ENCODE measurements at places on chromosomes 6 and 20.

- DNase-seq: no peak
Observed at GRCh38 chr6:144883915-144884314, 598.8 kb downstream of the UTRN start.

DNA sequence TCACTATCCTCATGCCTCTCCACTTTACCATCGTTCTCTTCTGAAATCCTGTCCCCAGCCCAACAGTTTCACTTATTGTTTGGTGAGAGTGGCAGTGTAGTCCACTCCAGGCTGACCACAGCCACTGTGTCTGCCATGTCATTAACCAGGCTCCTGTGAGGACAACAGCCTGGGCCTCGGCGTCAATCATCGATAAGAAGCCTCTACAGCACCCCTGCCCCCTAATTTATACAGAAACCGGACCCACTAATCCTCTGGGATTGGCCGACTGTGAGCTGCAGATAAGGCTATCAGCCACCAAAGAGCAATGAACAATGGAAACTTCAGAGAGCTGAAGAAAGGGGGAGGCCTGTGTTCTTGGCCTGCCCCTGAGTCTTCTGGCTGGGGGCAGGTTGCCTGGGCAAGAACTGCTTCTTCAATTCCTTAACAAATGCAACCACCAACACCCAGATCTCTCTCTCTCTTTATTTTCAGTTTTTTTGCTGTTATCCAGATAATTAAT lies 3.4 kb downstream of the EGFL8 start:
- DNase-seq: no peak

DNA sequence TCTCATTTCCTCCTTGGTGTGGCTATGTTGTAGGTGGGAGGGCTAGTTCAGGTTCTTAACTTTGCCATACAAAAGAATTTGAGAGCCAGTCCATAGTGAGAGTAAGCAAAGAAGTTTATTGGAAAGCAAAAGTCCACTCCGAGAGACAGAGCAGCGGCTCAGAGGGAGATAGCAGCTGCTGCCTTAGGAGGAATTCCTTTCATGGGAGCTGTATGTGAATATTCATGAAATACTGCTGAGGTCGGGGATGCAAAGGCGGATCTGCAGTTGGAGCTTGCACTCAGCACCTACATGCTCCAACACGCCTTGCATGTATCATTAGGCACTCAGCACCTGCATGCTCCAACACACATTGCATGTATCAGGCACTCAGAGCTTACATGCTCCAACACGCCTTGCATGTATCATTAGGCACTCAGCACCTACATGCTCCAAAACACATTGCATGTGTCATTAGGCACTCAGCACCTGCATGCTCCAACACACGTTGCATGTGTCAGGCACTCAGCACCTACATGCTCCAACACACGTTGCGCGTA lies 54.9 kb downstream of the CDH4 start:
- DNase-seq: no peak

DNA sequence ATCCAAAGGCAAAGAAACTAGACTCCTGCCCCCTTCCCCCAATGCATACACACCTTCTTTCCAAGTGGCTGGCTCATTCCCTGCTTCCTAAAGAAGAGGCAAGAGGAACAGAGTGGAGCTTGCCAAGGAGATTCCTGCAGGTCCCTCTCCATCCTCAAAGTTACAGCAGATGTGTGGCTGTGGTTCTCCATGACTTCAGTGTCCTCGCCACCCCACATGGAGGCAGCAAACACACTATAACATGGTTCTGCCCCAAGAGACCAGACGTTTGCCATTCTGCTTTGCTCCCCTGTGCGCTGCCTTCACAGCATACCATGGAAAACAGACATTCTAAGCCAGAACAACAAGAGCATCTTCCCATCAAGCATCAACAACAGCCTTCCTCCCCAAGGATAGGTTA lies 84.4 kb downstream of the BACH2 start:
- no peak for DNase-seq

DNA sequence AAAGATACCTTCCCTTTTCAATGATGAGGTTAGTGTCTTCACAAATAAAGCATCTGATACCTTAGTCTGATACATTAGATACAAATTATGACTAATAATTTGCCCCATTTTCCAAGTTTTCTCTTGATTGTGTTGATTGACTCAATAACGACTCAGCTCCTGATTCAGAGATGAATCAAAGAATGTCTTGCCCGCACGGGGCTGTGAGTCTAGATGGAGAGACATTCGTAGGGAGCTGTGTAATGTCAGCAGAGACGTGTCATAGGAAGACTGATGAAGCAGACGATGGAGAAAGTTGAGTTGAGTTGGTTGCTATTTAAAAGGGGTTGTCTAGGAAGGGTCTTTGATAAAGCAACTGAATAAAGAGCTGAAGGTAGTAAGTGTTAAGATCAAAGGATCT lies 78.2 kb downstream of the TSHZ2 start:
- DNase-seq: no peak

DNA sequence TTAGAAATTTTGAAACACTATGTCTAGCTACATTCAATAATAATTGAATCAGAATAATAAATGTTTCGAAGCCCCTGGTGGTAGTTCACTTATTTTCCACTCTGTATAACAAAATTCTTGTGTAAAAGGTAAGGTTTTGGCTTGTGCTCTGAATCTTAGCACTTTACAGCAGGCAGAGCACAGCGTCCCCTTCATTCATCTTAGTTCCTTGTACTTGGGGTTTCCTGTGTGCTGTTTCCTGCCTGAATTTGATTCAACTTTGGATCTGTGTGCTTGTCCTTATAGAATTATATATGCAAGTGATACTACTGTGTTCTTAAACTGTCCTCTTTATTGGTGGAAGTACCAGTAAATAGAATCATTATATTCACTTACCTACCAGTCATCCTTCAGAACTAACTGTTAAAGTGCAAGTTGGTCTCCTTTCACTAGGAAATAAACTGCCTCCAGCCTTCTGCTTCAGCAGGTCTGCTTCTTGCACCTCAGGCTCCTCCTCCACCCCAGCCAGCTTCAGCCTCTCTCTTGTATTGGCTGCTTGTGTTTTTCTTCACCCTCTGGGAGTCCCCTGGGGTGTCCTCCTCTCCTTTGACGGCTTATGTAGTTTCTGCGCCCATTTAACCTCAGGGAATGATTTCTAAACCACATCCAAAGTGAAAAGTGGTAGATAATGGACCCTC lies 28.8 kb upstream of the TULP4 start:
- DNase-seq: no peak

DNA sequence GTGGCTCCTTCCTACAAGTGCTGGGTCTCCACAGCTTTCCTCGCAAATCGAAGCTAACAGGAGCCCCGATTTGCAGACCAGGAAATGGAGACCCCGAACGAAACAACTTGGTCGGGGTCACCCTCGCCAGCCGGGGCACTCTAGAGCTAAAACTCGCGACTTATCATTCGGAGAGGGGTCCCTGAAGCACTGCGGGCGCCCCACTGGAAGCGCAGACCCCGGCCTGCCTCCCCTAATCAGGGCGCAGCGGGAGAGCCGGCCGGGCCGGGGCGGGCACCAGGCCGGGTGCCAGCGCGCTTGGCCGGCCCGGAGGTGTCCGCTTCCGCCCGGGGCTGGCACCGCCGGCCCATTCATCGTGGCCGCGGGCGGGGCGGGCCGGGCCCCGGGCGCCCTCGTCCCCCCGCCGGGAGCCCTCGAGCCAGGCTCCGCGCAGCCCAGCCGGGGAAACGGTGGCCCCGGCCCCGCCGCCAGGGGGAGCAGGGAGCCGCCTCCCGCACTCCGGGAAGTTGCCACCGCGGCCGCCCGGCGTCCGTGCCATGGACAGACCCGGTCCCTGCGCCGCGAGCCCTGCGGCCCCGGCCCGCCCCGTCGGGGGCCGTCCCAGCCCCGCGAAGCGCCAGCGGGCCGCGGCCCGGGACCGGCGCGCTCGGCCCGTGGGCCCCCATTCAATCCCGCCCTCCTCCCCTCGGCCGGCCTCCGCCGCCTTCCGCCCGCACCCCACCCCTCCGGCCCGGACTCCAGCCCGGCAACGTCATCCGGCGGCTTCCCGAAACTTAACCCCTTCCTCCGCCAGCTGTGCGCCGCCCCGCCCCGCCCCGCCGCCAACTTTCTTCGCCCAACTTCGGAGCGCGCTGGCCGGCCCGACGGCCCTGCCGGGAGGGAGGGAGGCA lies 961 bp downstream of the RRBP1 start:
- peak; percentile 56 for DNase-seq

DNA sequence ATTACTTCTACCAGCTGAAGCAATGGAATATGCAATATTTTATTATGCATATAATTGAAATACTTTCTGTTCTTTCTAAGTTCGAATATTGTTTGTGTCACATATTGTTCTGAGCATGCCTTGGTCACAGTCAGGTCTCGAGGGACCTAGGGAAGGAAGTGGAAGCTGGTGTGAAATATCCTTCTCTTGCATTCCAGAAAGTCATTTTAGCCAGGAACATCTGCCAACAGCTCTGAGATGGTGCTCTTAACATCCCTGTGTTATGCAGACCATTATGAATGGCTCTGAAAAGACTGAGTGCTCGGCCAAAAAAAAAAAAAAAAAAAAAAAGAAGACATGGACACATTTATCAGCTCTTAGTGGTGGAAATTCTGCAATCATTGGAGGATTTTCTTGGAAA lies 132.7 kb upstream of the JAG1 start:
- DNase-seq: no peak

DNA sequence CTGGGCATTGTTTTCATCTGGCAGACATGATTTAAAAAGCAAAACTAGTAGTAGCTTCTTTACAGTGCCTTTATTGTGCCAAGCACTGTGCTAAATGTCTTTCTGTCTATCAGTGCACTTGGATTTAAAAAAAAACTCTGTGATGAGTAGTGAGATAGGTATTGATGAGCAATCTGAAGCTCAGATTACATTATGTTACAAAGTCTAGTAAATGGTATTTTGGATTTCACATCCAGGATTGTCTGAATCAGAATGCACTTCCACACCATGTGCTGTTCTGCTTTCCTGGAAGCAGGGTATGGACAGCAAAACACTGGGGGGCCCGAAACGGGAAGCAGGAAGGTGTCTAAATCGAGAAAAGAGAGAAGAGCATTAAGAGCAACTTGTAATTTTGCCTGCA lies 103.4 kb upstream of the CCN2 start:
- DNase-seq: no peak

DNA sequence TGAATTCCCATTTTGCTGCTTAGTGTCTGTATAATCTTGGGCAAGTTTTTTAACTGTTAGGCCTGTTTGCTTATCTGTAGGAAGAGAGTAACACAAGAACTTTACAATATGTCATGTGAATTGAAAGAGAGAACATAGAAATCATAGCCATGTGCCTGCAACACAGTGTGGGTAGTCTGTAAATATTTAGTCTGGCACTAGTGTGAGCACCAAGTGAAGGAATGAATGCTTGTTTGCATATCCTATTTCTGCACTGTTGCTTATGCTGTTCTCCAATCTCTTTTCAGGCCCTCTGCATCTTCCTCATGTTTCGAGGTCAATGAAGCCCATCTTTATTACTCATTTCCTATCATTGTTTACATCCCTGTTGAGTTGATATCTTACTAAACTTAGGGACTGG lies 49.2 kb downstream of the CBFA2T2 start:
- DNase-seq: no peak

DNA sequence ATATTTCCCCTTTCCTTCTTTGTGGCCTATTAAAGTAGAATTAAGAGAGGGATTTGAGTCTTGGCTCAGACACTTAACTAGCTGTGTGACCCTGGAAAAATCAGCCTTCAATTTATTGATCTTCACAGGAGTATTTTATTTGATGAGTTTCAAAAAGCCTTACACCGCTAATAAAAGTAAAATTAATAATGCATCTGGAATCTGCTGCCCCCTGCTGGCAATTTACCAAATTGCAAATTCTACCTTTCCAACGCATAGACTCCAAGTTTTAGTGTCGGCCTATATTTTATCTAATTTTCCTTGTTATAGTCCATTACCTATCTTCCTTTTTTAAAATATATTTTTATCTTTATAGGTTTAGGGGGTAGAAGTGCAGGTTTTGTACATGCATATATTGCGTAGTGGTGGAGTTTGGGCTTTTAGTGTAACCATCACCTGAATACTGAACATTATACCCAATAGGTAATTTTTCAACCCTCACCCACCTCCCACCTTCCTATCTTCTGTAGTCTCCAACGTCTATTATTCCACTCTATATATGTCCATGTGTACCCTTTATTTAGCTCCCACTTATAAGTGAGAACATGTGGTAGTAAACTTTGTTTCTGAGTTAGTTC lies 46.3 kb downstream of the GOPC start:
- peak; percentile 46 for DNase-seq

- DNase-seq: no peak
Observed at GRCh38 chr6:123810948-123811347, 7.3 kb downstream of the NKAIN2 start.

- DNase-seq: no peak
Observed at GRCh38 chr6:53426667-53427270, 78.0 kb upstream of the ELOVL5 start.
